ENCODE measurements at places on chromosomes 7 and 10. TPM values are rescaled to one million over a fixed set of nuclear protein-coding genes. Genes with fewer than 3 reads are reported as not detected.

GRCh38 chr7:97094284-97094930 lies 23.1 kb upstream of the SDHAF3 start:
- no peak for DNase-seq

GRCh38 chr7:141102436-141102835 lies 28.6 kb downstream of the TMEM178B start:
- no peak for DNase-seq

DNA sequence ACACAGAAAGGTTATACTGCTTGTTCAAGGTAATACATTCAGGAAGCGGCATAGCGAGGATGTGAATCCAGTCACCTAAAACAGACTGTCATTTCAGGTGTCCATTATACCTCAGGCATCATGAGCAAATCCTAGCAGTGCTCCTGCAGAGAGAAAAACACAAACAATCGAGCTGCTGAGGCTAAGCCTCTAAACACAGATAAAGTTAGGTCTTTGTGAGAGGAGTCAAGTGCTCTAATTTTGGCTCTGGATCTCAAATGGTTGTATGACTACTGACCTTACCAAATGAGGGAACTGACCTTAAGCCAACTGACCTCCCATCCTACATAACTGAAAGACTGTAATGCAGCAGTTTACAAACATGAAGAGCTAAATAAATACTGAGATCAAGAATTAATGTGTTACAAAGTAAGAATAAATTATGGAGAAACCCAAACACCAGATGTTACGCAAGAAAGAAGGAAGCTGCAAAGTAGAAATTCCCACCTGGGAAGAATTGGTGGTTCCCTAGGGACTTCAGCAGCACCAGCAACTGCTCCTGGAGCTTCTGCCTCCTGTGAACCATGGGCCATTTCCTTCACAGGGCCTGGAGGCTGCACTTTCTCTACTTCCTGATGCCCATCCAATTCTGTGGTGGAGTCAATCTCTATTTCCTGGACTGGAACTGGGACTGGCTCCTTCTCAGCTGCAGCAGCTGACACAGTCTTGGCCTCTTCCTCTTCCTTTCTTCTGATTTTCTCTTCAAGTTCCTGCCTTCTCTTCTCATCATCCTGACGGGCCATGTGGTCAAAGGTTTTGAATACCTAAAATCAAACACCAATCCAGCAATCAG lies 5.8 kb downstream of the NUDCD3 start:
- no peak for DNase-seq

PAOX gene
- 9.4 TPM for total RNA-seq

GRCh38 chr10:77582710-77583115 lies 54.9 kb downstream of the KCNMA1 start:
- no peak for DNase-seq

GRCh38 chr10:73433538-73433867 lies at the start of gene MSS51:
Gene MSS51, minus strand, starts transcription at chr10:73433561. Its CDS starts 5,277 bp downstream, at chr10:73428284.
- DNase-seq = no peak

- DNase-seq = no peak
Measured at GRCh38 chr10:91541481-91541880, 91.4 kb downstream of the PPP1R3C start.

SLC26A4 gene
- total RNA-seq = 0.52 TPM

DNA sequence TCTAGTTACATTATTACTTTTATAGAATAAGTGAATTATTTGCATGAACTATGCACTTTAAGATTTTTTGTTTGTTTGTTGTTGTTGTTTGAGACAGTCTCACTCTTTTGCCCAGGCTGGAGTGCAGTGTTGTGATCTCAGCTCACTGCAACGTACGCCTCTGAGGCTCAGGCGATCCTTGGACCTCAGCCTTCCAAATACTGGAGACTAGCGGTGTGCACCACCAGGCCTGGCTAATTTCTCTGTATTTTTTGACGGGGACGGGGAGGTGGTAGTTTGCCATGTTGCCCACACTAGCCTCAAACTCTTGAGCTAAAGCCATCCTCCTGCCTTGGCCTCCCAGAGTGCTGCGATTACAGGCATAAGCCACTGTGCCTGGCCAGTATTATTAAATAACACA lies 29.2 kb downstream of the KCND2 start:
- DNase-seq = no peak

DNA sequence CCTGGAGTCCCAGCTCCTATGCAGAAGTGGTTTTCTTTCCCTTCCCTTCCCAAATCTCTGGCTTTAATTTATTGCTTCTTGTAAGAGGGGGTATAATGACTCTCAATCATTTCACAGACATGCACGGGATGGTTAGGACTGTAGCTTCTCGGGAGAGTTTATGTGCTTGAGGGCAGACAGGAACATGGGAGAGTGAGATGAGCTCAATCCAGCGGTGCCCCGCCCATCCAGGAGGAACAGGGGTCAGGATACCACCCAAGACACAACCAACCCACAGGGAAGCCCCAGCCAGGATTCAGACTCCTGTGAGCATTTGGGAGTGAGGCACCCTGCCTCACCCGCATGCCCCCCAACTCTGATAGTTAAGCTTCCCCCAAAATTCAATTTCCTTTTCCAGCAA lies 33.7 kb upstream of the GATAD1 start:
- no peak for DNase-seq

DNA sequence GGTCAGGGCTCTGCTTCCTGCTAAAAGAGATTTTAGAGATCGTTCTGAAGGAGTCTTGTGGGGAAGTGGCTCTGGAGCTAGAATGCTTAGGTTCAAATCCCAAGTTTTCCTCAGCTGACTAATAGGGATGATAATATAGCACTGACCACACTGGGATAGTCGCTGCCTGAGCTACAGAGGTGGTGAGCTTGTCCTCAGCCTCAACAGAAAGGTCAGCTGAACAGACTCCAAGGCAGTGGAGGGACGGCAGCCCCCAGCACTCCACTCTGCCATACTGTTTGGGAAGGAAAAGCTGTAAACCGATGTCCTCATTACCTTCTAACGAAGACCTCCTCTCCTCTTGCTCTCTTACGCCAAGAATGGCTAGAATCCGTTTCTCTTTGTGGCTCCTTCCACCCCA lies 36.2 kb downstream of the KAT6B start:
- DNase-seq = no peak

AUTS2 gene
- 50.1 TPM for total RNA-seq

PIK3CG gene
- total RNA-seq = 7.1 TPM
